ENCODE measurements at places on chromosomes 5 and 9.

DNA sequence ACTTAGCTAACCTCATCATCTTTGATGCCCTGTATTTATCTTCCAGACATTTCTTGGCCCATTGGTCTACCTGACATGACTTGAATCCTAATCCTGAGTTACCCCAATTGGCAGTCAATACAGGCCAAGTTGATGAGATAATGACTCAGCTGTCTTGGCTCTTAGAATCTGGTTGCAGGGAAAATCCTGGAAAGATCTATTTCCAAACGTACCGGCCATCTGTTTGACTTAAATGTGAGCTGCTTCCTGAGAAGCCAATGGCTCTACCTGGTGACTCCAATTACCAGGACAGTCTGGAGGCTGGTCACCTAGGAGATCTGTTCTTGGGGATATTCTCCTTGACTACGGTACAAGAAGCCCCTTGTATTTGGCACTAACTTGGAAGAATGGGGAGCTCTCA, 475.2 kb upstream of the BRINP1 start:
- DNase-seq, result no peak

- no peak for DNase-seq
Observed at GRCh38 chr9:89621676-89622075, 16.9 kb downstream of the GADD45G start.

- DNase-seq, result no peak
Observed at GRCh38 chr5:52875827-52876226, 88.1 kb downstream of the ITGA1 start.

DNA sequence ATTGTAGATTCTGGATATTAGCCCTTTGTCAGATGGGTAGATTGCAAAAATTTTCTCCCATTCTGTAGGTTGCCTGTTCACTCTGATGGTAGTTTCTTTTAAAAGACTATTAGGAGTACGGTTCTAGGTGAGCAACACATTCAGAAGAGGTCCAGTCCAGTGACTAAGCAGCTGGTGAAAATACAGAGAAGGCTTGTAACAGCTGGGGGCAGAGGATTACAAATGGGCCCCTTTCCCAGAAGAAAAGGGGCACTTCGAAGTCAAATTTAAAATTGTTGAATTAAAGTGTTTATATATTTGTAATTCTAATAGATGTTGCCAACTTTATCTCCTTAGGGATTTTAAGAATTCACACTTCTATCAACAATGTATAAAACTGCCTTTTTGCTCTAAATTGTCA, 720.5 kb downstream of the TLE4 start:
- DNase-seq, result no peak

DNA sequence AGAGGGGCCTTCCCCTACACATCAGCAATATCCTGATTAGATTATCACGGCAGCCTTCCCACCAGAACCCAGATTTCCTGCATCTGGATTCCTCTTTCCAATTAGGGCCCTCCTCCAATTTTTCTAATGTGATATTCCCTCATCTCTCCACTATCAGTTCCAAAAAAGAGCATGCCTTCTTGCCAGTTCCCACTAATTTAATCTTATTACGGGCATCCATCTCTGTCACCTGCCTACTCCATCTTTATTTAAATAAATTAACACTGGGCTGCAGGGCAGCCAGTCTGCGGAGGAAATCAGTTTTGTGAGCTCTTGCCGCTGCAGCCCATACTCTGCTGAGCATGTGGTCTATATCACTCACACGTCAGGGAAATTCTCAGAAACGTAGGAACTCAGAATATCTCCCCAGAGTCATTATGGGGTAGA, 16.6 kb upstream of the FBP2 start:
- DNase-seq, result no peak

DNA sequence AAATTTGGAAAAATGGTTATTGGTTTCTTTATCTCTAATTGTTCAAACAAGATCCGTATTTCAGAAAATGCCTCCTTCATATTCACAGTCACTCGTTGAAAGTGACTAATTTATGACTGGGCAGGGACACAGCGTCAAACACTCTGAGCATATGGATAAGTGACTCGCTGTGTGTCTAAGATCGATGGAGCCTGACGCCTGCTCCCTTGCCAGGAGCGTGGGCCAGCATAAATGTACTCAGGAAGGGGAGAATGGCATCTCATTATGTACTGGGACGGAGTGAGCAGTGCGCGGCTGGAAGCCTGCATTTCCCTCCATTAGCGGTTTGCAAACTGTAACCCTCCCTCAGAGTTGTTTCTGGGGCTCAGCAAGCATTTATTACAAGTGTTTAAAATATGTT, 79.8 kb upstream of the CAST start:
- DNase-seq, result peak; percentile 65

DNA sequence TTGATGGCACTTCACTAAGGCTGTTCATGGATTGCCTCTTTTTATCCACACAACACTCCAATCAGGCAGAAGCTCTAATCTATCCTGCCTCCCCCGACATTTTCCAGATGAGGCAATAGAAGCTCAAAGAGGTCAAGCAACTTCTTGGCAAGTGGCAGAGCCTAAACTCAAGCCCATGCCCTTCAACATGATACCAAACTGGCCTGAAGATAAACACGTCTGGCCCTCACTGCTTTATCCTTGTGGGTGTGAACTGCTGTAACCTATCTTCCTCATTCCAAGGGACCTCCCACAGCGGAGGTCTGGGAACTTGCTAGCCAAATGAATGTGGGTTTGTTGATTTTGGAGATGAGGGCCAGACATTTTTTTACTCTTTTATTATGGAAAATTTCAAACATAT, 9.5 kb downstream of the SLC35A4 start:
- no peak for DNase-seq

DNA sequence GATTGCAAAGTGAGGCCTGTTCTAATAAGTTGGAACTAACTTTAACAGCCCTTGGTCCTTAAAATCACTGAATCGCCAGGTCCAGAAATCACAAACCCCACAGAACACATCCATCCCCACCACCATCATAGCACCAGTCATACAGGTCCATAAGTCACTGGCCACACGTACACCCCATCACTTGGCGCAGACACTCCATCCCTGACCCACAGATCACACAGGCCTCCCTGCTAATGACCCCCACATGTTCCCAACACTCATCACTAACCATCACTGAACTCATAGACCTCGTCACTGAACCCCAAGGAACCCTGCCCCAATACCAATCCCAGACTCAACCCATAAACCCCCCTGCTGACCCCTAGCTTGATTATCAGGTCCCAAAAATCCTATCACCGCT, 41.2 kb upstream of the ZNF300 start:
- DNase-seq, result no peak

- no peak for DNase-seq
Observed at GRCh38 chr5:61465066-61465465, 133.0 kb downstream of the ZSWIM6 start.

DNA sequence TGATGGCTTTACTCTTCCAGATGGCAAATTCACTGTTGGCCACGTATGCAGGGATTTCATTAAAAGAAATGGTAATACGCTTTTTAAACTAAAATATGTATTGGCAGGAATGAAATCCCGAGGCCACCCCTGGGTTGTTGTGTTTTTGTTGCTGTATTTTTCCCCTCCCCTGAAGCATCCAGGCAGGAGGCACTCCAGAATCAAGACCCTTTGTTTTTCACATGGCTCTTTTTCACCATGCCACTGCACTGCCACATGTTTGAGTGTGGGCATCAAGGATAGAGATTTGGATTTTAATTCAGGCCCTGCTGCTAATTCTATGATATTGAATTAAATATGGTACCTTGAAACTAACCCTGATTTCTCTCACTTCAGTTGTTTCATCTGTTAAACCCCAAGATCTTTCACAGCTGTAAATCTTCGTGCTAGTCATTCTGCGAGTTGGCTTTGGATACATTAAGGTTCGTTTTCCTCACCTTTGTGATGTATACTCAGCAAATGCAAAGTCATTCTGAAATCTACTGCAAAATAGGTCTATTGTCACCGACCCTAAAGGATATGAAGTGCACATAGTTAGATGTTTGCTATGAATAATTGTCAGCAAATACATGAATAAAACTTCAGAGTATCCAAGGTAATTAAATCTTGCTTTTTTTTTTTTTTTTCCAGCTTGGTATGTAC, 533.4 kb downstream of the PTPRD start:
- DNase-seq, result no peak

DNA sequence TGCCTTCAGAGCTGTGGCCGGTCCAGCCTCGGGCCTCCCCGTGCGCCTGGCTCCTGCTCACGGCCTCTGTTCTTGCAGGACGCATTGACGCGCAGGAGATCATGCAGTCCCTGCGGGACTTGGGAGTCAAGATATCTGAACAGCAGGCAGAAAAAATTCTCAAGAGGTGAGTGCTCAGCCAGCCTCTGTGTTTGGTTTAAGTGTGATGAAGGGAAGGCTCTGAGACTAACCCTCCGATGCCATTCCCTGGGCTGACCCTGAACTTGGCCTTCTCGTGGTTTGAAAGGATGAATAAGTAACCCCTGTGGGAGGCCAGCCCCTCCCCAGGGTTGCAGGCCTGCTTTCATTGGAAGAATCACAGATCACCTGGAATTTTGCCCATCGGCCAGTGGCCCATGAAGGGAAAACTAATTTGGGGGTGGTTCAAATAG, 26.3 kb downstream of the PTGES2 start:
- DNase-seq, result no peak

GRCh38 chr9:13806714-13807113, 507.2 kb downstream of the NFIB start:
- no peak for DNase-seq

- DNase-seq, result no peak
Observed at GRCh38 chr5:89994266-89994665, 415.3 kb downstream of the CETN3 start.

DNA sequence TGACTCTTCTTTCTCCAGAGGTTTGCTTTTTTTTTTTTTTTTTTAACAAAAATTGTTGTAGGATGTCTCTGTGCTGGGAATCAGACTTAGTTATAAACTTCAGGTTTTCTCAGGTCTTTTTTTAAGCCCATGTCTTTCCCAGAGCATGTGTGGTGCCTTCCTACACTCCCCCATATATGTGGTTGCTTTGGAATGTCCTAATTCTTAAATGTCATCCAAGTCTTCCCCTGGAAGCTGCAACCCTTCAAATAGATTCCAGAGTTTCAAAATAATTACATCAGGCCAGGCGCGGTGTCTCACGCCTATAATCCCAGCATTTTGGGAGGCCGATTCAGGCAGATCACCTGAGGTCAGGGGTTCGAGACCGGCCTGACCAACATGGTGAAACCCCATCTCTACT, 73.2 kb upstream of the FAM120A start:
- DNase-seq, result no peak

GRCh38 chr9:115743709-115744605, 409.6 kb upstream of the PAPPA start:
- DNase-seq, result no peak

DNA sequence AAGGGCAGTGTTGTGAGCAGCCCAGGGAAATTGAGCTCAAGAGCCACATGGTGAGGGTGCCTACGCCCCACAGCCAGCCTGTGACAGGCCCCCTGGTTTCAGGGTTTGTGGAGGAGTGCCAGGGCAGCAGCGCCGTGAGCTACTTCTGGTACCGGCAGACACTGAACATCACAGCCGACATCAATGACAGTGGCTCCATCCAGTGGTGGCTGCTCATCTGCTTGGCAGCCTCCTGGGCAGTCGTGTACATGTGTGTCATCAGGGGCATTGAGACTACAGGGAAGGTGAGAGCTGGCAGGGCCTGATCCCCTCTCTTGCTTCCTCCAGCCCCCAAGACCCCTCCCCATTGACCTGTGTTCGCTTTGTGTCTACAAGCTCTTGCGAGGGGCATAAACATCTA, 10.2 kb downstream of the SLC6A18 start:
- DNase-seq, result no peak

GRCh38 chr5:163384669-163385068, 52.7 kb upstream of the CCNG1 start:
- no peak for DNase-seq

- DNase-seq, result peak; percentile 51
Observed at GRCh38 chr5:65076251-65076869, 307.6 kb downstream of the CWC27 start.

DNA sequence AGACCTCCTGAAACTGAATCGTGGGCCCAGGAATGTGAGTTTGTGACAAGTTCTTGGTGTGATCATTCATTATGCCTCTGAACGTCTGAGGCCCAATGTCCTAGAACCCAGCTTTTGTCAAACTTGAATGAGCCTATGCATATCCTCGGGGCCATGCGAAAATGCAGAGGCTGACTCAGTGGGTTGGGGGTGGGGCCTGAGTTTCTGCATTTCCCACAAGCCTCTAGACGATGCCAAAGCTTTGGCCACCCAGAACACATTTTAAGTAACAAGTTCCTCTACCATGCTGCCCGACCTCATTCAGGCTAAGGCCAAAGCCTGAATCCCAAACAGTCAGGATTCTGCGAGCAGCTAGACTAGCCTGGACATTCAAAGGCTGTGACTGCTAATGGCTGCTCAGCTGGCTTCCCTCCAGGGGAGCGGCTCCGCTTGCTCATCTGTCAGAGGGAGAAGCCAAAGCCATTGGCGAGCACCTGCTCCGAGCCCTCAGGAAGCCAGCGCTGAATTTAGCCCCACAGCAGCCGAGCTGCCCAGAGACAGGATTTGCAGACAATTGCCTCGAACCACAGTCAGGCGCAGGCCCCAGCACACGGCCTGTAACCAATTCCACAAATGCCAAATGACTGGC, 177.5 kb downstream of the ZDHHC21 start:
- DNase-seq, result peak; percentile 10

DNA sequence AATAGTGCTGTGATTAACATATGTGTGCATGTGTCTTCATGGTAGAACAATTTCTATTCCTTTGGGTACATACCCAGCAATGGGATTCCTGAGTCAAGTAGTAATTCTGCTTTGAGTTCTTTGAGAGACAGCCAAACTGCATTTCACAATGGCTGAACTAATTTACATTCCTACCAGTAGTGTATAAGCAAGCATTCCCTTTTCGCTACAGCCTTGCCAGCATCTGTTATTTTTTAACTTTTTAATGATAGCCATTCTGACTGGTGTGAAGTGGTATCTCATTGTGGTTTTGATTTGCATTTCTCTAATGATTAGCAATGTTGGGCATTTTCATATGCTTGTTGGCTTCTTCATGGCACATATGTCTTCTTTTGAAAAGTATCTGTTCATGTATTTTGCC, 308.5 kb downstream of the ARRDC3 start:
- no peak for DNase-seq

DNA sequence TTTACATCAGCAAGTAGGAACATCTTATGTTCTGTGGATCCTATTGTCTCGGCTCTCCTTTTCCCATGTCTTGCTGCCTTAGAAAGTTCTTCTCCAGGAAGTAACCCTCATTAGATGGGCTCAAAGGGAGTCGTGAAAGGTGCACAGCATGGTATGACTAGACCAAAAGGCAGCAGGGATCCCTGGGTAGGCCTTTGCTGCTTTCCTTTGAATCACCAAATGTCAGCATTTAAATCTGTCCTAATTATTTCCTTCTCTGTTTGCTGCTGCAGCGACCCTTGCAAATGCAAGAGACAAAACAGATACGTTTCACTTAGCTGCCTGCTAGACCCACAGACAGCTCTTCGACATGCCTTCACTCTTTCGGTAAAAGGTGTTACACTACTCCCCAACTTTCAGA, 218.4 kb downstream of the ACTL7B start:
- no peak for DNase-seq

- no peak for DNase-seq
Observed at GRCh38 chr5:5017827-5018577, 122.1 kb upstream of the ADAMTS16 start.

GRCh38 chr5:127909821-127910220, 173.7 kb upstream of the SLC12A2 start:
- peak; percentile 72 for DNase-seq
